ENCODE measurements at places on chromosomes 2 and 18. TPM values are rescaled to one million over a fixed set of nuclear protein-coding genes. Genes with fewer than 3 reads are reported as not detected.

DNA sequence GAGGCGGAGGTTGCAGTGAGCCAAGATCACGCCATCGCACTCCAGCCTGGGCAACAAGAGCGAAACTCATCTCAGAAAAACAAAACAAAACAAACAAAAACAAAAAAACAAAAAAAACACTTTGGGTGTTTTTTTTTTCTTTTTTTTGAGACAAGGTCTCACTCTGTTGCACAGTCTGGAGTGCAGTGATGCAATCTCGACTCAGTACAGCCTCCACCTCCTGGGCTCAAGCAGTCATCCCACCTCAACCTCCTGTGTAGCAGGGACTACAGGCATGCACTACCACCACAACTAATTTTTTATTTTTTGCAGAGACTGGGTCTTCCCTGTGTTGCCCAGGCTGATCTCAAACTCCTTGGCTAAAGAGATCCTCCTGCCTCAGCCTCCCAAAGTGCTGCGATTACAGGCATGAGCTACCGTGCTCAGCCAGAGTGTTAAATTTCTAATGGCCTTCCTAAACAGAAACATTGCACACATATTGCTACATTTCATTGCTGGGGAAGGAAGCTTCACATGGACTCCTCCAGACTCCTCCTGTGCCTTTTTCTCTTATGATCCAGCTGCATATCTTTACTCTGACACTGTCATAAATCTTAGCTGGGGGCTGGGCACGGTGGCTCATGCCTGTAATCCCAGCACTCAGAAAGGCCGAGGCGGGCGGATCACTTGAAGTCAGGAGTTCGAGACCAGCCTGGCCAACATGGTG lies 19.7 kb downstream of the STARD7 start:
- no peak for DNase-seq
- H3K4me1 ChIP-seq, result no peaks in the 10 kb centered on the region
- H3K36me3 ChIP-seq, result peaks cover 15% of the 10 kb centered on the region
- H3K4me3 ChIP-seq, result no peak overlapping the region

- no peak for DNase-seq
- H3K4me3 ChIP-seq, result peak within 1 kb of the TSS; percentile 77
These were observed at the start of gene ATP6V1C2 for GRCh38 chr2:10721396-10722251. TSS of gene ATP6V1C2 (plus strand) at chr2:10721630. CDS start at chr2:10722850, 1,220 bp downstream.

GRCh38 chr18:36761186-36761698 lies 67.6 kb downstream of the TPGS2 start:
- DNase-seq, result no peak
- H3K4me3 ChIP-seq, result no peak overlapping the region
- no peaks in the 10 kb centered on the region for H3K27me3 ChIP-seq

GRCh38 chr18:12456441-12456840 lies 48.7 kb downstream of the PRELID3A start:
- H3K27ac ChIP-seq, result no peak overlapping the region
- no peak for DNase-seq
- H3K27me3 ChIP-seq, result no peaks in the 10 kb centered on the region
- no peaks in the 10 kb centered on the region for H3K36me3 ChIP-seq

- no peak overlapping the region for H3K4me3 ChIP-seq
- H3K4me1 ChIP-seq, result no peaks in the 10 kb centered on the region
- H3K27ac ChIP-seq, result no peak overlapping the region
- DNase-seq, result no peak
These were observed 239.1 kb upstream of the BOD1L2 start for GRCh38 chr18:56907771-56908170.

- H3K27ac ChIP-seq, result no peak overlapping the region
- no peaks in the 10 kb centered on the region for H3K4me1 ChIP-seq
- DNase-seq, result no peak
- no peak overlapping the region for H3K4me3 ChIP-seq
- H3K36me3 ChIP-seq, result no peaks in the 10 kb centered on the region
These were observed 161.6 kb downstream of the CMPK2 start for GRCh38 chr2:6704077-6704476.

DNA sequence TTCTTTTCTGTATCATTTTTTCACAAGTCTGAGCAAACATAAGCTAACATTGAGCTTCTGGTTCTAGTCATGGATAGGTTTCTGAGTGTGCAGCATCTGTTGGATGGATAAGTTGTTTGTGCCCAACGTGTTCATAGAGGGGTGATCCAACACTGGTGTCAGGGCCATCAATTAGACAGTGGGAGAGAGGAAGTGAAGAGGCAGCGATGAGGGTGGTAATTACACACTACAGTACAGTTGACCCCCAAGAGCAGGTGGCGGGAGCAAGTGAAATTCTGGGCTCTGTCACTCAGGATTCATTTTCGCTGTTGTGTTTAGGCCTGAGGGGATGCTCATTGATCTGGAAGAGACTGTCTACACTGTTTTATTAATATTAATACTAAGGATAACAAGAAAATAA lies 180.0 kb upstream of the CXCR4 start:
- H3K36me3 ChIP-seq, result no peaks in the 10 kb centered on the region
- no peaks in the 10 kb centered on the region for H3K27me3 ChIP-seq
- no peak for DNase-seq

DNA sequence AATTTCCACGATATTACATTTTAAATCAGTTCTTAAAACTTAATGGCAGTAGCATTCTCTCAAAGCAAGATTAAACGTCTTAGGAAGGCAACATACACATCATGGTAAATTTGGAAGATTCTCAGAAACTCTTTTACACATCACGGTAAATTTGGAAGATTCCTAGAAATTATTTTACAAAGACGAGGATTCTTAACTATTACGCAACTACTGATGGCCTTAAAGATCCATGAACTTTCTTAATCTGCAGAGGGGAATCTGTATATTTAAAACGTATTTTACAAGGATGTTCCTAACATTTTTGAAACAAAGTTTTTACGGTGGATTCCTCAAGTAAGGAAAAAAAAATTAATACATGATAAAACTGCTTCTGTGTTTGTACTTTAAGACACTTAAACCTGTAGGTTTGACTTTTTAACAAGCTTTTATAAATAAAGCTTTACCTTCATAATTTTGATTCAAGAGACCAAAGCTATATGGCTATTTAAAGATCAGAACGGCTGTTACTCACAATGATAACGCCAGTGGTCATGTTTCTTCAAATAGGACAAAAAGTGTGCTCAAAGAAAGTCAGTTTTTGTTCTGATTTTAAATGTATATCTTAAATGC lies 1.7 kb downstream of the ATF2 start:
- no peaks in the 10 kb centered on the region for H3K36me3 ChIP-seq
- H3K4me1 ChIP-seq, result peaks cover 13% of the 10 kb centered on the region
- H3K27ac ChIP-seq, result peak overlapping the region; percentile 98

DNA sequence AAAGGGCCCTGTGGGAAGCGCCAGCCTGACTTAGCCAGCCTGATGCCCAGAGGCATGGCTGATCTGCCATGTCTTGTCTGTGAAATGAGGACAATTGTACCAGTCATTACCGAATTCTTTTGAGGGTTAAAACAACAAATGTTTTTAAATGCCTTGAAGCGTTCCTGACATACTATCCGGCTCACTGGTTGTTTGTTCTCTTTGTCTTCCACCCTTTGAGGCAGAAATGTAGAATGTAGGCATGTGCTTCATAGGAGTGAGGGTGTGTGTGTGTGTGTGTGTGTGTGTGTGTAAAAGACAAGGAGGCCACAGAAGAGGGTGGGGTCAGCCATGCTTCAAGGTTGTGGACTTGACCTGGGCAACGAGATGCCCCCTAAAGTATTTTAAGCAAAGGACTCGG lies 35.5 kb downstream of the TGFBRAP1 start:
- peaks cover 4% of the 10 kb centered on the region for H3K36me3 ChIP-seq
- H3K4me3 ChIP-seq, result no peak overlapping the region
- H3K27me3 ChIP-seq, result no peaks in the 10 kb centered on the region
- DNase-seq, result no peak

GRCh38 chr2:114254875-114255274 lies 187.6 kb upstream of the DPP10 start:
- no peaks in the 10 kb centered on the region for H3K27me3 ChIP-seq
- no peak overlapping the region for H3K27ac ChIP-seq
- H3K4me1 ChIP-seq, result no peaks in the 10 kb centered on the region
- DNase-seq, result no peak

DNA sequence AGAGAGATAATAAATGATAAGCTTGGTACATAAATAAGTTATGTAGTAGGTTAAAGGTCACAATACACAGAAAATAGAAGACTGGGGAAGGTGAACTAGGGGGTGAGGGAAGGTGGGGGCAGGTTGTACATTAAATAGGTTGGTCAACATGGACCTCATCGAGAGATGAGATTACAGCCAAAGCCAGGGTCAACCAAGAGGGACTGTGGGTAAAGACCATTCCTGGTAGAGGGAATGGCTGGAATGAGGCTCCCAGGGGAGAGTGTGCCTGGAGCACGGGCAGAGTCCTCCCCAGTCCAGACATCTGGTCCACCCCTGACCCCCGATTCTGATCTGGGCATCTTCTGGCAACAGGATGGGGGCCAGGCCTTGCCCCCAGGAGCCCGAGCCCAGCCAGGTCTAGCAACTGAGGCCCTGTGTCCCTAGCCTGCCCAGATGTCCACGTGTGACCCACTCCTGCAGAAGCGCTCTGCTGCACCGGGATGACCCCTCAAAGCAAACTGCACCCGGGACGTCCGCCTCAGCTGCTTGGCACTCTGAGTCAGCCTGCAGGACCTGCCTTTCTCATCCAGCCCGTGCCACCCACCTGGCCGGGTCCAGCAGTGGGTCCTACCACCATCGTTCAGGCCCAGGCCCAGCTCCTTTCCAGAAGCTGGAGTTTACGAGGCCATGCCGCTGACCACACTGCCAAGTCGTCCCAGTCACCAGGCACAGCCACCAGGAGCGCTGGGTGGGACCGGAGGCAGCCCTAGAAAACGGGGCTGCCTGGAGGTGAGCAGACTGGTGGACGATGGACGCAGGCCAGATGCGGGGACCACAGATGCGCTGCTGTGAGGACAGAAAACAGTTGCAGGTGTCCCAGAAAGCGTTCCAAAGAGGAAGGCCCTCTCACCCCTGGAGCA lies 56.2 kb upstream of the ID2 start:
- H3K4me3 ChIP-seq, result no peak overlapping the region
- no peaks in the 10 kb centered on the region for H3K27me3 ChIP-seq
- H3K4me1 ChIP-seq, result no peaks in the 10 kb centered on the region
- no peaks in the 10 kb centered on the region for H3K36me3 ChIP-seq
- no peak for DNase-seq
- no peak overlapping the region for H3K27ac ChIP-seq

GRCh38 chr2:42047488-42048298 lies at the start of gene PKDCC:
TSS of gene PKDCC (plus strand) at chr2:42048021. CDS start at chr2:42048200, 179 bp downstream.
- DNase-seq, result peak; percentile 31
- H3K4me1 ChIP-seq, result no peaks in the 10 kb centered on the region
- H3K27ac ChIP-seq, result no peak within 1 kb of the TSS
- H3K36me3 ChIP-seq, result no peaks in the 10 kb centered on the region

DNA sequence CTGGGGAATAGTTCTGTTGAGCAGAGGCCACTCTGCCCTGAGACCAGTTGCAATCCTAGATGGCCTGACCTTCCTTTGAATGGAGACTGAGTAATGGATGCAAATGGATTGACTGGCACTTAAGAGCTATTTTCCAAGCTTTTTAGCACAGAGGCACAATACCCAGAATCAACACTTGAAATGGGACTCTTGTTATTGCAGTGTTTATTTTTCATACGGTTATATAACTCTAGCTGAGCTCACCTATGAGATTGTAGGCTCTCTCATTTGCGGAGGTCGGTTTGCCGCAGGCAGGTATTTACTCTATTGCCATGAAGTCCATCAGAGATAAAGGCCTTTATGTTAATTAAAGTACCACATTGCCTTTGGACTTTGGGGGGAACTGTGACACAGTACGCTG lies 422.3 kb upstream of the CELF4 start:
- H3K4me3 ChIP-seq, result no peak overlapping the region
- H3K27ac ChIP-seq, result no peak overlapping the region
- H3K27me3 ChIP-seq, result no peaks in the 10 kb centered on the region
- no peaks in the 10 kb centered on the region for H3K4me1 ChIP-seq

DNA sequence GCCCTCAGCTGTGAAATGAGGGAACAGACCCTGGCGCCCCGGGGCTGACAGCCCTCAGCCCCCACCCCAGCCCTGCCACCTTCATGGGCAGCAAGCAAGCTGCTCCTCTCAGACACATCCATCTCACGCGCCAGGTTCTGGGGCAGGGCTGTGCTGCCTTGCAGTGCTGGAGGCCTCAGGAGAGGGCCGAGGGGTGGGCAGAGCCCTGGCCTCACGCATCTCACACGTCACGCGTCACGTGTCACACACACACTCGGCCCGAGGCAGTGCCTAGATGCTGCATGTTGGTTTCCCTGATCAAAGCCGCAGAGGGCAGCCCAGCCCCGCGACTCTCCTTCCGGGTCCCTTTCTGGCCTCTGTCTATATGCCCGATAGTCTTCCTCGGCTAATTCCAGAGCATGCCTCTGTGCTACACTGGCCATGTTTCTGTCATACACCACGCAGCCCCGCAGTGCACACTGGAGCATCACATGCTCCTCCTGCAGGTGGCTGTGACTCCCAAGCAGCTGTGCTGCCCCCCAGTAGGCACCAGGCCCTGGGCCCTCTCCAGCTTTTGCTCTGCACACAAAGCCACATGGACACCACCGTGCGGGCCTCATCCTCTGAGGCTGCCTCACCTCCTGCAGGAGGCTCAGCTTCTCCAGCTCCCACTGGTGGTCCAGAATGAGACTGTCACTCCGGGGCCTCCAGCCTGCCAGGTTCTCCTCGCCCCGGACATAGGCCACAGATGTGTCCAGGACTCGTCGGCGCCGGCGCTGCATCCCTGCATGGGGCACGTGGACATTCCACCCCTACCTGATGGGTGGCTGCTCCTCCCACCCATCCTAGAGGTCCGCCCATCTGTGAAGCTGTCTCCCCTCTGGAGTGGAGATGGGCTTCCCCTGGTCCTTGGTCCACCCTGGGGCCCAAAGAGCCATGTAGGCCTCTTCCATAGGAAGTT lies 31.4 kb downstream of the AQP12A start:
- H3K36me3 ChIP-seq, result no peaks in the 10 kb centered on the region
- no peaks in the 10 kb centered on the region for H3K27me3 ChIP-seq
- no peaks in the 10 kb centered on the region for H3K4me1 ChIP-seq

The PLGLB1 gene
- 6.0 TPM for total RNA-seq

The RFX8 gene
- total RNA-seq, result 3.8 TPM

The ELOA2 gene
- total RNA-seq, result not detected

The MROH2A gene
- not detected for total RNA-seq

The FBLN7 gene
- 11.0 TPM for total RNA-seq

The SLC9A2 gene
- total RNA-seq, result 0.98 TPM

The CERKL gene
- 0.29 TPM for total RNA-seq

The MORN2 gene
- total RNA-seq, result 11.4 TPM

The NEDD4L gene
- total RNA-seq, result 106 TPM

The PLCL1 gene
- total RNA-seq, result 11.1 TPM

The POTEI gene
- total RNA-seq, result 1.2 TPM

The ZBTB7C gene
- total RNA-seq, result 5.6 TPM

The NEU2 gene
- not detected for total RNA-seq

The LCT gene
- not detected for total RNA-seq

The GCG gene
- total RNA-seq, result not detected

The ALPP gene
- total RNA-seq, result not detected

The SOWAHC gene
- 14.7 TPM for total RNA-seq

The UGT1A4 gene
- not detected for total RNA-seq

Data from breast epithelium (tissue), 4 donors.